Muscle of arm (tissue), 14 donors: ENCODE measurements at places on chromosomes 6 and 20. TPM values are rescaled to one million over a fixed set of nuclear protein-coding genes. Genes with fewer than 3 reads are reported as not detected.

DNA sequence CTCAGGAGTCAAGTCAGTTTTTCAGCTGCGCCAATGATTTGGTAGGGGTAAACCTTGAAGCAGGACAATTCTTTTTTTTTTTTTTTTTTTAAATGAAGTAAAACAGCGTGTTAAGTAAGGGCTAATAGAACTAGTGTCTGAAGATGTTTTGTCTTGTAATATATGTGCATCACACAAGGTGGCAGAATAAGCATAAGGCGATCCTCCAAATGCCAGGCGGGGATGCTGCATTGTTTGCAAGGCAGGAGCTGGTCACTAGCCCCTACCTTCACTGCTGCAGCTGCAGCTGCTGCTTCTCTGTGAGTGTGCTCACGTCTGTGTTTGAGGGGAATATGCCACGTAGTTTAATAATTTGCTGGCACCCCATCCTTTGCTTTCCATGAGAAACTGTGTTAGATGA is 272.7 kb upstream of the MAP3K7 start:
- no peak for DNase-seq

KLHDC3 gene
- 183 TPM for polyA plus RNA-seq

DNA sequence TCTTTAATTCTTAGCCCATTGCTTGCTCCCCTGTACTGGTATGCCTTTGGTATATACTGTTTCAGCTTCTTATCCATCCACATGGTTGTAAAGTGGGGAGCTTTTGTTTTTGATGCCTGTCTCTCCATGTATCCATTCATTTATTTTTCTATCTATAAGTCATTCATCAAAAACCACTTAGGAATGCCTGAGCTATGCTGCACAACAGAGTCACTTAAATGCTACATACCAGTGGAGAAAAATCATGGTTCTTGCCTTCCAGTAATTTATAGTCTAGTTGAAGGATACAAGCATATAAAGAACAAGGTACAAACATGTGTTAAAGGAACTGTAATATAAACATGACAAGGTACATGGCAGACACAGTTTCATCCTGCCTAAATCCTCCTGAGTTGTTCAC is 347.3 kb downstream of the NRN1 start:
- DNase-seq: no peak

GRCh38 chr6:78910591-78911171 is 43.3 kb downstream of the IRAK1BP1 start:
- peak; percentile 12 for DNase-seq

DDX43 gene
- polyA plus RNA-seq: 0.85 TPM

DNA sequence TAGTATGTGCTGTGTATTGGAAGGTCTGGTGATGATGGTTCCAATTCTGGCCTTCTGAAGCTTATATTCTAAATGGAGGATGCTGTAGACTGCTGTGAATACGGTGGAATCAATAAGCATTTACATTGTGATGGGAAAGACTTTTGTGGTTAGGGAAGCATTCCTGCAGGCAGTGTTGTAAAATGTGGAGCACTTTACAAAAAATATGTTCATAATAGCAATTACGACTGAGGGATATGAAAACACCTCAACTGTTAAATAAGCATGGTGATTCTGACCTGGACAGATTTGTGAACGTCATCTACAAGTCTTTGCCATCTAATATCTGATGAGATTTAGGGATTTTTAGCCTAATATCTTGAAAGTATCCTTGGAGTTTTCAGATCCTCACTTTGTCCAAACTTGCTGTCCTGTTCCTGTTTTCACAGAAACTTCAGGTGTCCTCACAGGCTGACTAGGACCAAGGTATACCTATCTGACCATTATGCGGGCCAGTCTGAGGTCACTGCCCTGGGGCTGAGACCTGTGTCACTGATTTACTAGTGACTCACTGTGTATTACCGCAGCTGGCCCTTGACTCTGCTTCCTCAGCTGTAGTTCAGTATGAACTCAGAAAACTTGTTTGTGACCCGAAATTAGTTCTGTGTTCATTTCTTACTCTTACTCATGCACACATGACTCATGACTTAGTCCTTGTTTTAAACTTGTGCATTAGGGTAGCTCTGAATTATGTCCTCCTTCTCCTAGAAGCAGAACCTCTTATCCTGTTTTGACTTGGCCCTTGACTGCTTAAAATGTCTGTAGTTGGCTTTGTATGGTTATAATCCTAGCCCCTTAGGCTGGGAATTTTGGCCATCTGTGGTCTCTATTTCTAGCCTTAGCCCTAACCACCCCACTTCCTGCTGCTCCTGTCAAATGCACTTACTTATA is 343.0 kb downstream of the CDKAL1 start:
- DNase-seq: no peak

DNA sequence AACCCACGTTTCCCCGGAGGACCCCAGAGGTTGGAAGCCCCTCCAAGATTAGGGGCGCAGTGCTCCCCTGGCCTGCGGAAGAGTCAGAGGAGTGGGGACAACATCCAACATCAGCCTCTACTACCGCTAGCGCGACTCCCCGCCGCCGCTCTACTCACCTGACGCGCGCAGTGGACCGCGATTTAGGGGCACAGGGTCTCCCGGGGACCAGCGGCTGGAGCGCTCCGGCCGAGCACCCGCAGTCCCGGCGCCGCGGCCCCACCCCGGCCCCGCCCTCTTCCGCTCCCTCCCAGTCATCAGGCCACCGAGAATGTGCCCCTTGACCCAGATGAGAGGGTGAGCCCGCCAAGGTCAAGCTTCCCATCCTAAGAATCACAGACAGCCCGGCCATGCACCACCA is at the start of gene ZFP57:
TSS of gene ZFP57 (minus strand) at position 249 of the 400 bp plus-strand sequence. CDS start 4,149 bp downstream, outside the sequence.
- no peak for DNase-seq

KHDC1L gene
- not detected for polyA plus RNA-seq

DNA sequence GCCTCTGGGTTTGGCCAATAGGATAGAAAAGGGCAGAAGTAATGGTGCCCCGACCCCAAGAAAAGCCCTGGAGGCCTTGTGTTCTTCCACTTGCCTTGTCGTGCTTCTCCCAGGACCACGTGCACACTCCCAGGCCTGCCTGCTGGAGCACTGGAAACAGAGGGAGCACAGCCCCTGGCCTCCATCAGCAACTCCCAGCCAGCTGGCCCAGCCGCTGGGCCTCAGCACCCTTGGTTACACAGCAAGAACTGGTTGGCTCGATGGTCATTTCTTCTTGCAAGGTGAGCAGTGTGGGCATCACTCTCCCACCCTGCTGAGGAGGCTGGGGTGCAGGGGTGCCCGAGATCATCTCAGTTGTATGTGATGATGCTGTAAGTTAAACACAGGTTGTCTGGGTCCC is 69.2 kb upstream of the CST7 start:
- DNase-seq: no peak

BPIFA1 gene
- not detected for polyA plus RNA-seq

KIFC1 gene
- polyA plus RNA-seq: 21.8 TPM

RAB44 gene
- not detected for polyA plus RNA-seq

DNA sequence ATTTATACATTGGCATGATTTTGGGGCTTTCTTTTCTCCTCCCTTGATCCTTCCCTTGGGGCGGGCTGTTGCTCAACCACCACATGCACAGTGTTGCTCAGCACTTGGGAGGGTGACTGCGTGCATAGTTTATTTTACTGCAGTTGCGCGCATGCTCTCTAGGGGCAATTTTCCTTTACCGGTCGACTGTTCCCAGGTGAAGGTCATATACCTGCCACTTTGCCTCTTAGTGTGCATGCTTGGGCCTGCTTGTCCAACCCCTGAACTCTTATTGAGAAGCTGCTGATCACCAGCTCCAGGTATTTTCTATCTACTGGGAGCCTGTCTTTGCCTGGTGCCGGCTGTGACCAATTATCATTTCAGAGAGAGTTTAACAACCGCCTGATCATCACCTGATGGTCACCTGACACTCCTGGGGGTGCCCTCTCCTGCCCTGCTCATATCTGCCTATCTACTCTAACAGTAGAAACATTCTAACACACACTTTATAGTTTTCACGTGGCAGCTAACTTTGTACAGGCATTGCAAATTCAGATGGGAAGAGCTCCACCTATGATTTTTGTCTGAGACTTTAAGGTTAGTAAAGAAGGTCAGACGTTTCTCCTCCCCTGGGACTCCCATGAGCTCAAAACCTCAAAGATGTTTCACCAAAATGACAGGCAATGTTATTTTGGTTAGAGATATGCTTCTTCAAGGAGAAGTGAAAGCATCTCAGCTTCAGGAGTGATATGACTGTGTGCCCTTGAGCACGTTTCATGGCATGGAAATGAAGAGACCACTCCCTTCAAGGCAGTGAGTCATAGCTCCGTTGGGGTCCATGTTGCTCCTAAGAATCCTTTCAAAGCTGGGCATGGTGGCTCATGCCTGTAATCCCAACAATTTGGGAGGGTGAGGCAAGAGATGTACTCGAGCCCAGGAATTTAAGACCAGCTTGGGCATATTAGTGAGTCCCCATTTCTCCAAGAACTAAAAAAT is 227.5 kb upstream of the MYLIP start:
- no peak for DNase-seq

C6orf52 gene
- 1.8 TPM for polyA plus RNA-seq

GRCh38 chr20:17457588-17458190 is 73.5 kb downstream of the BFSP1 start:
- no peak for DNase-seq

SKIC2 gene
- 29.0 TPM for polyA plus RNA-seq

DNA sequence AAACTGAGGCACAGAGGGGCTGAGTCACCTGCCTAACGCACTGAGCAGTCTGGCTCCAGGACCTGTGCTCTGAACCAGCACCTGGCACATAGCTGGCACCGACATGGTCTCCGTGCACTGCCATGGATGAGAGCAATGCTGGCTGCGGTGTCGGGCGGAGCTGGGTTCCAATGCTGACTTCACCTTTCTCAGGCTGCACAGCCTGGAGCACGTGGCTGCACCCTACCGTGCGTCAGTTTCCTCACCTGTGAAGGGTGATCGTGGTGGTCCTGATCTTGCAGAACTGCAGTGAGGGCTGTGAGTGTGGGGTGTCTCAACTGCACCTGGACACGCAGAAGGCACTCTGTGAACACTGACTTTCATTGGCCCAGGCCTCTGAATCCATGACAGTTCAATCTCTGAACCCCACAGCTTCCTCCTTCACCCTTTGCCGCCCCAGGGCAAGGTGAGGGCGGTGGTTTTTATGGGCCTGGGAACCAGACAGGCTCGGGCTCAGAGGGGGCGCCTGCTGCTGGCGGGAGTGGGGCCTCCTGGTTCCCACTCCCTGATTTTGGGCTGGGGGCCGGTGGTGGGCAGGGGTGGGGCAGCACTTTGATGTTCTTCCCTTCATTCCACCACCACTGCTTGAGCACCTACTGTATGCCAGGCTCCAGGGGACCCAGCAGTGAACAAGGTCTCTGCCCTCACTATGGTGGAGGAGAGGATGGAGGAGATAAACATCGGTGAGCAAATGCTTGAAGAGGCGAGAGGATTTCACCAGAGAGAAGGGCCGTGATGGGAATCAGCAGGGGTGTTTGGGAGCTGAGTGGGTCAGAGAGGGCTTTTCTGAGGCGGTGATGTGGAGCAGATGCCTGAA is 102.9 kb downstream of the CEBPB start:
- DNase-seq: no peak

RTF2 gene
- polyA plus RNA-seq: 110 TPM

DNA sequence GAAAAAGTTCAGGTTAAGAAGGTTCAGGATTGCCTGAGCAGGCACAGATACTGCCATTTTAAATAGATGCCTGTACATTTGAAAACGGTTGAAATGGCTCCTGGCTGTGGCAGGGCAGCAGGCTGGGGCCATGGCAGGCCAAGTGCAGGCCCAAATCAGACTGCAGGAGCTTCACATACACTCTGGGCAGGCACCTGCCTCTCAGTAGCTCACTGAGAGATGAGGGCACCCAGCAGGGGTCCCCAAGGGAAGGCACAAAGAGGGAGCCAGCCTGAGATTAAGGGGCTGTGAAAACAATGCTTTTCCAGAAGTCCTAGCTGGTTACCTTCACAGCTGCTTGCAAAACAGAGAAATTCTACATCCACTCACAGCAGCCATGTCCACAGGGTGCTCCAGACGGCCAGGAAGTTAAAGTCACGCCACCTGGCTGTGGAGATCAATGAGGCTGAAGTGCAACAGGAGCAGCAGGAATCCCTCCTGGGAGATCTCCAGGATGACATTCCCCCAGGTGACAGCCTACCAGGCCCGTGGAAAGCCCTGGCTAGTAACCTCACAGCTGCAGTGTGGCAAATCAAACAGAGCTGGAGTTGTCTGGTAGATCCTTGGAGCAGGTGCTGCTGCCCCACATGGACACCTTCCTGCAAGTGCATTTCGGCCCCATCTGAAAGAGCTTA is 6.2 kb upstream of the RAET1E start:
- no peak for DNase-seq
